MCF 10A (cell line): ENCODE measurements at places on chromosomes 3 and 15. TPM values are rescaled to one million over a fixed set of nuclear protein-coding genes. Genes with fewer than 3 reads are reported as not detected.
A peak's percentile ranks its signal among the peaks of the same experiment; 100 is the strongest.

AHSG gene
- total RNA-seq, result not detected in 2 replicates

SLCO3A1 gene
- 10.1 and 11.9 TPM in 2 replicates for total RNA-seq

GRCh38 chr3:32240159-32240545 lies 1.7 kb downstream of the CMTM8 start:
- DNase-seq, result peak; percentile 35

DNAH1 gene
- total RNA-seq, result 3.0 and 7.6 TPM in 2 replicates

GRCh38 chr15:73560501-73561117 lies 72.6 kb downstream of the NPTN start:
- peak; percentile 72 for DNase-seq

- DNase-seq, result peak; percentile 50
Measured at GRCh38 chr15:83694015-83694414, 40.1 kb downstream of the ADAMTSL3 start.

DNA sequence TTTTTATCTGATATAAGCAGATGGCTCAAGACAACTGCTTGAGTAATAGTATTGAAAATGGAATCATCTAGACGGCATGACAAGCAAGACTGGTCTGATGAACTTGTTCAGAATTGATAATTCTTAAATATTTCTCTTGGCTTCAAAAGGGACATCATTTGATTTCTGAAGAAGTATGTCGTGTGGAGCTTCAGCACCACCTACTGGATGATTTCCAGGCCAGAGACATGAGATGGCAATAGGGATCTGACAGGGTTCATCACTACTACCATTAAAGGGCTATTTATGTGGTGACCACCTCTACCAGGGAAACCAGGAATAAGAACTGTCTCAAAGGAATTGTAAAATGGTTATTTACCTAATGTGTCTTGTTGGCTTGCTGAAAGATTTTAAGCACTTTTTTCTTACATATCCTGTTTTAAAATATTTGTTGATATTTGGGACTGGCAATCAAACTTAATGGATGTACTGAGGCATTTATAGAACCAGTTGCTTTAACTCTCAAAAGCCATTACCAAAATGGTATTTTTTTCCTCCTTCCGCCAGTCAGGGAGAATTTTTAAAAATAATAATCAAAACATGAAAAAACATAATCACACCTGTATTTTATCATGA lies 99.5 kb upstream of the FAM98B start:
- peak; percentile 78 for DNase-seq

DAPK2 gene
- total RNA-seq, result 4.6 and 6.8 TPM in 2 replicates

GRCh38 chr3:60742606-60743145 lies 508.6 kb downstream of the FHIT start:
- peak; percentile 65 for DNase-seq

DNA sequence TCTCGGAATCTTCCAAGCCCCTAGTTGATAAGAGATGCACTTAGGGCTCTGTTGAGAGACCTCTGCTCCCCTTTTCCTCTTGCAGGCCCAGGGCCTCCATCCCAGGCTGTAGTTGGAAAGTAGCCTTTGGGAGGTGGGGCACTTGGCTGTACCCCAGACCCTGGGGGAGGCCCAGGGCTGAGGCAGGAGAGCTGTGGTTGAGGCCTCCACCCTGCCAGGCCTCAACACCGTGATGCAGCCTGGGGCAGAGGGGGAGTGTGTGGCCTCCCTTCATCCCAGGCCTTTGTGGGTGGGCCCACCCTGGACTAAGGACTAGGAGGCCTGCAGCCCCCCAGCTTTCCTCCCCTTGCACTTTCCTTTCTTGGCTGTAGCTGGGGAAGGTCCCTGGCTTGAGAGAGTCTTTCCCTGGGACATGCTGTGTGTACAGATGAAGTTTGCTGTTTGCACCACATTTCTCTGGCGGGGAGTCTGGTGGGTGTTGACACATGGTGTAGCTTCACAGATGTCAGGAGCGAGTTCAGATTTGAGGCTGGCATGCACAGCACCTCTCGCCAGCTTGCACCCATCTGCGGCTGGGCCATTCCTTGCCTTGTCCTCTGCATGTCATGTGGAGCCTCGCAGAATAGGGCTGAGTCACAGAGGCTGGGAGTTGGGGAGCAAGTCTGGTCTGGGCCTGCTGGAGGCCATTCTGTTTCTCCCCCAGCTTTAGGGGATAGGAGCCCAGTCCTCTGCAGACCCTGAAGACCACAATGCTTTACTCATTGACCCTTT lies 13.7 kb downstream of the PLEKHO2 start:
- no peak for DNase-seq

SLC22A13 gene
- total RNA-seq, result 1.7 and 1.9 TPM in 2 replicates

TRH gene
- total RNA-seq, result not detected in 2 replicates
